ENCODE measurements at places on chromosomes 1 and 21.
A peak's percentile ranks its signal among the peaks of the same experiment; 100 is the strongest.

GRCh38 chr1:219733511-219734174, 120.7 kb upstream of the ZC3H11B start:
- DNase-seq: no peak

- DNase-seq: no peak
Observed at GRCh38 chr1:206823727-206824126, 41.7 kb upstream of the IL20 start.

DNA sequence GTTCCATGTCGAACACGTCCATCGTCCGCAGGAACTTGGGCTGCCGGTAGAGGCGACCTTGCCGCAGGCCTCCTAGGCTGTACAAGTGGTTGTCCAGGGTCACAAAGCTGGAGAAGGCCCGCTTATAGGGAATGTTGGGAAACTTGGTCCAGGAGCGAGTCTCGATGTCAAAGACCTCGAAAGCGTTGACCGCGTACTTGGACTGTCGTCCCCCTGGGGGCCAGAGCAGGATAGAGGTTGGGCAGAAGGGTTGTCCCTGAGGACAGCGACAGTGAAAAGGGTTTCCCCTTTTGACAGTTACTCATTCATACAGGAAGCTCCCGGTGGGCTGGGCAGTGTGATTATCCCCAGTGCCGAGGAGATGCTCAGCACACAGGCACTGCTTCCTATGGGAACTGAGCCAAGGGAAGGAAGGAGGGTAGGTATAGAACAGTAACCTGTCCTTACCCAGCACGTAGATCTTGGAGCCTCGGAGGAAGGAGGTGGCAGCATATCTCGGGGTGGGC, 17.5 kb downstream of the KLHDC8A start:
- DNase-seq: no peak

- no peak for DNase-seq
Observed at GRCh38 chr1:41687007-41687406, 202.5 kb upstream of the EDN2 start.

DNA sequence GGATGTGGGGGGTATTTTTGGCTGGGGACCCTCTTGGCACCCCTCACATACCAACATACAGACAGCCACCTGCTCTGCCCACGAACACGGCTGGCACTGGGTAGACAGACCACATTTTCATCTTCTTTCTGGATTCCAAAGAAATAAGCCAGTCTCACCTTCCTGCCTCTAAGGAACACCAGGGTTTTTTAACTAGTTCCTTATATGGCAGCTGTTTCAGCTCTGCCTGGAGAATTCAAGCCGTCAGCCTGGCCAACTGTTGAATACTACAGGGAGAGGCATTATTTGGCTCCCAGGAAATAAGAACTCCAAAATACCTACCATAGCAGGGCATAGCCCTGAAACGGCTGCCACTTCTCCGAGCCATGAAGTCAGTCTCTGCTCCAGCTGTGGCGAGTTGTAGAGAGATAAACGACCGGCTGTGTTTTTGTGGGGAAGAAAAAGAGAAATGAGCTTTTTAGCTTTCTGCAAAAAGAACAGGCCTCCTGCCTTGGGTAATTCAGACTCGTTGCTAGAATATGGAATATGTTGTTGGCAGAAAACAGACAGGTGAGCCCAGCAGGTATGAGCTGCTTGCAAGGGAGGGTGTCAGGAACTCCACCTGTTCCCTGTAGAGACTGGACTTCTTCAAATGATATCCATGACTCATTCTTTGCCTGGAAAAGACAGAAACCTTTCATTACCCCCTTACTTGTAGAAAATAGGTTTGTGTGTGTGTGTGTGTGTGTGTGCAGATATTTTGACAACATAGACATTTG, 51.8 kb downstream of the MT1HL1 start:
- DNase-seq: no peak

DNA sequence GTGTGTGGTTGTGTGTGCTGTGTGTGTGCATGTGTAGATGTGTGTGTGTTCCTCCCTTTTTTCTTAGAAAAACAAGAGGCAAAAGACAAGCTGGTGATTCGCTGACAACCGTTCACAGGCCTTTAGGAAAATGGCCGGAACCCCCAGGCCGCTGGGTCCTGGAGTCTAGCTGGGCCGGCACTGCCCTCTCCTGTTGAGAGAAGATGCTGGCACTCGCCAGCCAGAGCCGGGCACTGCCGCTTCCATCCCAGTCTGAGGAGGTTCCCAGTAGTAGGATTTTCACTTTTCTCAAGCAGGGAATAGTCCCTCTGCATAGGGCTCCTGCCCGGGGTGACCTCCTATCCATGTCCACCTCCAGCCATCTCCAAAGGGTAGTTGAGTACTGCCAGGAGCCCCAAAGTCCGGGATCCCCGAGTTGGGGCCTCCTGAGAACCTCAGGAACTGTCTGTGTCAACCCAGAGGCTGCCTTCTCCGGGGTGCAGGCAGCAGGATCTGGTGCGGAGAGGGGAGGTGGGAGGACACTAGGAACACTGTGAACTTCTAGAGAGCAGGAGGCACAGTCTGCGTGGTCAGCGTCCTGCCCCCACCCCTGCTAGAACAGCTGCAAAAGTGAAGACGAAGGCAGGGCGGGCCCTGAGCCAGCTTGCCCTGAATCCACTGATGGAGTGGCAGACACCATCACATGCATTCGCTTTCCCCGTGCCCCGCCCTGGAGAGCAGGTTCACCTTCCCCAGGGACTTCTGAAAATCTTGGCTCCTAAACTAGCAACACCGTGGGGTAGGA, 44.1 kb upstream of the ARHGEF16 start:
- DNase-seq: no peak

- no peak for DNase-seq
Observed at GRCh38 chr1:247084771-247085170, 6.2 kb upstream of the ZNF670 start.

GRCh38 chr1:77605246-77606026, 77.0 kb downstream of the ZZZ3 start:
- DNase-seq: no peak

- DNase-seq: peak; percentile 70
Observed at GRCh38 chr1:201530741-201531531, 8.0 kb upstream of the NAV1 start.

DNA sequence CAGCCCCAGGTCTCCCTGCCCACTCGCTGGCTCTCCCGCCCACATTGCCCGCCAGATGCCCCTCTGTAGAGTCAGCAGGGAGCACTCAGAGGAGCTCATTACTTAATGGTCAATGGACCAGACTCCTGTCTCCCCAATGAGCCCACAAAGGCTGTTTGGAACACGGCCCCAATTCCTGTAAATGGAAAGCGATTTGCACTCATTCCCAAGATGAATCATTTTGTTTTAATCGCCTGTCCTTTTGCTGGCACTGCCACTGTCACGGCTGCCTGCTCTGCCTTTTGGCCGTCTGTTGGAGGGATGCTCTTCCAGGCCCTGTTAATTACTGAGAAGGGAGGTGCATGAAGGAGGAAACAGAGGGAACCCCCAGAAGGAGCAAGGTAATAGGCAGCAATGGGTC, 44.8 kb upstream of the ATP2B4 start:
- no peak for DNase-seq

Measured in CD14-positive monocyte (primary cell).